Activated naive CD4-positive, alpha-beta T cell treated with anti-CD3 and anti-CD28 coated beads for 36 hours (primary cell): ENCODE measurements at places on chromosomes 1 and 21. TPM values are rescaled to one million over a fixed set of nuclear protein-coding genes. Genes with fewer than 3 reads are reported as not detected.
A peak's percentile ranks its signal among the peaks of the same experiment; 100 is the strongest.

The HAPLN2 gene
- total RNA-seq = 0.40 TPM

The SDC3 gene
- 0.49 TPM for total RNA-seq

DNA sequence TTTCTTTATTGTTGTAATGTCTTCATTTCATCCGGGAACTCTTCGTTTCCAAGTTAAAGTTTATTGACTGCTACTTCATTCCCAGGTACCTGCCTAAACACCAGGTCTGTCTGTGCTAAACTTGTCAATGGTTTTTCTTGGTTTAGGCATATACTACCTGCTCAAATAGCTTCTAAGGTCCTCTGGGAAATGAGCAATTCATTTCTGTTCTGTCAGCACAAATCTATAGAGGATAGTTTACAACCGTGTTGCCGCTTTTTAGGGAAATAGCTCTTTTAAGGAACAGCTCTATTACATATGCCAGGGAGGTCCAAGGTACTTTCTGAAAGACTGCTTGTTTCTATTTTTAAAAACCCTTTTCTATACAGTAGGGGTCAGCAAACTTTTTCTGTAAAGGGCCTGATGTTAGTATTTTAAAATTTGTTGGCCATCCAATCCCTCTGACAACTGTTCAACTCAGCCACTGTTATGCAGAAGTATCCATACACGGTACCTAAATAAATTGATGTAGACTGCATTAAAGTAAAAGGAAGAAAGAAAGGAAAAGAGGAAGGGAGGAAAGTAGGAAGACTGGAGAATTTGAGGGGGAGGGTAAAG is 222.7 kb upstream of the PTBP2 start:
- no peak overlapping the region for H3K27ac ChIP-seq
- DNase-seq = no peak
- no peaks in the 10 kb centered on the region for H3K4me1 ChIP-seq

DNA sequence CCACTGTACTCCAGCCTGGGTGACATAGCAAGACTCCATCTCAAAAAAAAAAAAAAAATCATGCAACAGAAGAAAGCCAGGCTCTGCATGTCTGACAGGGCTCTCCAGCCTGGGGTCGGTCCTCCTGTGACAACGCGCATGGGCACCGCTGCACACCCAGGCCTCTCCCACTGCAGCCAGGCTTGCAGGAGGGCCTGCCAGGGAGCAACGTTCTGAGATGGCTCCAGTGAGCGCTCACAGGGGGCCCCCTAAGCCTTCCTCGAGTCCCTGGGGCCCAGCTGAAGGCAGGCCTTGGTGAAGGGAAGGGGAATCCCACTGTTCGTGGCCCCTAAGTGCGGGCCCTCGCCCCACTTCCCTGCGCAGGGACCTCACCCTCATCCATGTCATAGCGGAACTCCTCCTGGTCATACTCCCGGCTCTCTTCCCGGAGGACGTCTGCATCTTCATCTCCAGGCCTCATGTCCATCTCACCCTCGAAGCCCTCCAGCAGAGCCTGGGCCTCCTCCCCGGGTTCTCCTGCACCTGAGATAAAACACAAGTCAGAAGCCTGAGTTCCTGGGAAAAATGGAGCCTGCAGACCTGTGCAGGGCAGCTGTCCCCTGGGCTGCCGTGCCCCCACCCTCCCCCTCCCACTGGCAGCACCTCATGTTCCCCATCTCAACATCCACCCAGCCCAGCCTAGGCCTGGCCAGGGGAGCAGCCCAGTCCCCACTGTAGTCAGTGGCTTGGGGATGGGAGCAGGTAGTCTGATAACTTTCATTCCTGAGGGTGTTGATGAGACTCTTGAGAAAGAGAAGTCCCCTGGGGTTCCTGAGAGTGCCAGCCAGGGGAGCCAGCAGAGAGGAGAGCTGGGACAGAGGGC is 20.3 kb downstream of the RSPH1 start:
- H3K27ac ChIP-seq = no peak overlapping the region
- H3K36me3 ChIP-seq = no peaks in the 10 kb centered on the region
- H3K27me3 ChIP-seq = no peaks in the 10 kb centered on the region
- no peak for DNase-seq
- no peaks in the 10 kb centered on the region for H3K4me1 ChIP-seq
- no peak overlapping the region for H3K4me3 ChIP-seq

GRCh38 chr1:24965571-24965930 is 35.5 kb upstream of the RUNX3 start:
- H3K27me3 ChIP-seq = no peaks in the 10 kb centered on the region
- peak overlapping the region; percentile 98 for H3K27ac ChIP-seq
- peaks cover 39% of the 10 kb centered on the region for H3K36me3 ChIP-seq

DNA sequence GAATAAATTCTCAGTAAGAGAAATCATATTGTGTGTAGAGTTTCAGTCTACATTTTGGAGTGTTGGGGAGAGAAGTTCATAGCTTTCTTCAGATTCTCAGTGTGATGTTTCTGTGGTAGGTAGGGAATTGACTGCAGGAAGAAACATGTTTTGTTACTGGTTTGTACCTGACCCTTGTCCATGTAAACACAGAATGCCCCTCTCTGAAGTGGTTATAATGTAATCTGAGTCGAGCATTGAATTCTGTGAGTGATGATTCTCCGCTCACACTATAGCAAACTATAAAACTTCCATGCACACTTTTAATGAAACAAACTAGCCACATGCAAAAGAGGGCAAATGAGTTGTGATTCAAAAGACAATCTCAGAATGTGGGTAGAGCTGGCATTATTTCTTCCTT is 433.2 kb downstream of the USP25 start:
- DNase-seq = no peak
- no peak overlapping the region for H3K4me3 ChIP-seq
- no peak overlapping the region for H3K27ac ChIP-seq
- no peaks in the 10 kb centered on the region for H3K36me3 ChIP-seq
- H3K4me1 ChIP-seq = no peaks in the 10 kb centered on the region

DNA sequence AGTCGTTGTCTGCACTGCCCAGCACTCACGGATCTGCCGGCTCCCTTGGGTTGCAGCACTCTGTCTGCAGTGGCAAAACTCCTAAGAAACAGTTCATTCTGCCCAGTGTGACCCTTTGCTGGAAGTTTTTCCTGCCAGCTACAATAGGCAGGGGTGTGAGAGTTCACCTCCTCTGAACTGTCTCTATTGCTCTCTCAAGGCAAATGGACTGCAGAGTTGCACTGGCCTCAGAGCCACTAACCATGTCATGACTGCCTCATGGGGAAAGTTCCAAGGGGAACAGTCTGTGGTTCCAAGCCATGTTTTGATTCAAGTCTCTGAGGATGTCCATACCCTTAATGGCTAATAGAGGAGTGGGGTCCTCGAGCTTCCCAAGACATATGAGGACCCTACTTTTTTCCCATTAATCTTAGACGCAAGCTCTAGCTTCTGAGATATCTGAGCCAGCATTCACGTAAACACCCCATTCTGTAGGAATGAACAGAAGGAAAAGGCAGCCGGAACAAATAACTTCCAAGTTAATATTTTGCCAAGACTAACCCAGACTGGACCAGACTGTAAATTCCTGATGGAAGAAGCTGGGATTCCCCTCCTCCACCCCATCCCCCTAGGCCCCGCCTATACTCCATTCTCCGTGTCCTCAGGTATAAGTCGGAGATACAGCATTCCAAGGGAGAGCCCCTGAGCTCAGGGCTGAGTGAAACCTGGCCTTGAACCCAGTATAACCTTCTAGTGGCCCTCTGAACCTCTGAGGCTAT is 93.8 kb upstream of the AKT3 start:
- no peak overlapping the region for H3K27ac ChIP-seq
- no peak for DNase-seq
- peaks cover 6% of the 10 kb centered on the region for H3K4me1 ChIP-seq

DNA sequence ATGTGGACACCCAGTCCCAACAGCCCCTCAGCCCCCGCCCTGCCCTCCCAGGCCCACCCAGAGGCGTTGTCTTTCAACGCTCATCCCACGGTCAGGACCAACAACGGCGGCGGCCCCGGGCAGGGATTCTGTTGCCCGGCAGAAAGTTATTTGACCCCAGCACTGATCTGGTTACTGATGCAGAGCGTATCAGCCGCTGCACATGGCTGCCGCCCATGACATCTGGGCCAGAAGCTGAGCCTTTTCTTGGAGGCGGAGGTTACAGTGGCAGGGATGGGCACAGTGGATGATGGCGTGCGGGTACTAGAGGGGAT is 127.1 kb upstream of the ARHGEF16 start:
- H3K27me3 ChIP-seq = peaks cover 2% of the 10 kb centered on the region
- DNase-seq = no peak
- no peaks in the 10 kb centered on the region for H3K36me3 ChIP-seq
- no peaks in the 10 kb centered on the region for H3K4me1 ChIP-seq
